Choroid plexus epithelial cell (primary cell): ENCODE measurements at places on chromosomes 11 and 22.

GRCh38 chr11:24885580-24886173 lies 388.8 kb downstream of the LUZP2 start:
- no peak for DNase-seq

DNA sequence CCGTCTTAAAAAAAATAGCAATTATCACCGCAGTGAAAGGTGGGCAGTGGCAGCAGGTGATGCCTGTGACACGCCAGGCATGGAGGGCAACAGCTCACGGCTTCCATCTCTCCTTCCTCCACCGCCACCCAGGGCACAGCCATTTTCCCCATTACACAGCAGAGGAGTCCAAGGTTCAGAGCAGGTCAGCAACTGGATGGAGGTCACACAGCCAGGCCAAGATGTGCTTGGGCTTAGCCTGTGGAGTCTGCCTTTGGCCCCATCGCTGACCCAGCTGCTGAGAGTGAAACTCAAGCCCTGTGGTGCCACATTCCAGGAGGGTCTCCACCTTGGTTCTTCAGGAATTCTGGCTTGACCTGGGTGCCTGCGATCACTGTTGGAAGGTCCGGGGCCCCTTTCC lies 411.1 kb downstream of the SHANK2 start:
- DNase-seq: no peak

- no peak for DNase-seq
Measured at GRCh38 chr11:93655581-93656255, 5.8 kb upstream of the CEP295 start.

DNA sequence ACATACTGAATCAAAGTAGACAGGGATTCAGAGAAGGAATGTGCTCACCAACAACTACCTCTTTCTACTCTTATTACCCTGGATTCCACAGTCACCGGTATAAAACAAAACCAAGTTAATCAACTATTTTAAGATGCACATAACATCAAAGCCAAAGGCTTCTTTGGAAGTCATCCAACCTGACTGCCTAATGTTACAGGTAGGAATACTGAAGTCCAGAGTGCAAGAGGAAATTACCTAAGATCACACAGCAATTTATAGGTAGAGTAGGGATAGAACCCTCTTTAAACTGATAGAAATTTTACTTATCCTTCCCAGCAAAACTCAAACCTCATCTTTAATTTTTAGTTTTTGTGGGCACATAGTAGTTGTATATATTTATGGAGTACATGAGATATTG lies 76.3 kb downstream of the PAK1 start:
- no peak for DNase-seq

- peak; percentile 71 for DNase-seq
Measured at GRCh38 chr11:66951927-66952337, 6.3 kb downstream of the PC start.

GRCh38 chr11:60836866-60837515 lies 4.9 kb upstream of the CCDC86 start:
- DNase-seq: no peak

DNA sequence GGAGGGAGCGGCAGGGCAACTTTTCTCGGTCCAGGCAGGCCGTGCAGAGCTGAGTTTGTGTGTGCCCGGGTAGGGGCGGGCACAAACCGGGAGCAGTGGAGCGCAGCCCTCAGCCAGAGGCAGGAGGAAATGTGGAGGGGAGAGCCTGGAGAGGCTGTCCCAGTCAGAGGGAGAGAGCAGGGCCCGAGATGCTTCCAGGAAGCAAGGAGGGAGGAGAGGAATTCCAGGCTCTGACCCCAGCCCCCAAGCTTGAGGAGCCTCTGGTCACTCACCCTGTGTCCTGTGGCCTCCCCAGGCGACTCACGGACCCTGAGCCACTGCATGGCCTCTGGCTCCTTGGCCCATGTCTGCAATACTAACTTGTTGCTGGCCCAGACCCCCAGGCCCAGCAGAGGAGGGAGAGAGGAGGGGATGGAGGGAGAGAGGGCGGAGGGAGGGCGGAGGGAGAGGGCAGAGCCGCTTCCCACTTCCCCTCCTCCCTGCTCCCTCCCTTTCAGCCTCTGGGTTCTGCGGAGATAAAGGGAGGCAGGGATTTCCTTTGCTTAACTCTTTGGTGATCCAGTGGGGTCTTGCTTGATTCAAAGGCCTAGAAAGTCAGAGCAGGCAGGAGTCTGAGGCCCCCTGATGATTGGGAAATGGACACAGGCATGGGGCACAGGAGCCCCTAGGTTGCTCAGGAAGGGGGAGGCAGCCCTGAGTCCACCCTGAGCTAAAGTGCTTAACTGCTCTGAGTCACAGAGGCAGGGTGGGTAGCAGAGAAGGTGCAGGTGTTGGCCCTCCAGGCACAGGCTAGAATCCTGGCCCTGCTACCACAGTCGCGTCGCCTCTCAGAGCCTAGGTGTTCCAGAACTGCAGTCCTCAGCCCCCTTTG lies at the start of gene C1QTNF6:
Gene C1QTNF6 (minus strand): TSS at position 357 of the 871 bp plus-strand sequence. CDS start 34 bp downstream, at position 323.
- no peak for DNase-seq

- no peak for DNase-seq
Measured at GRCh38 chr11:67387069-67387468, 4.7 kb upstream of the RAD9A start.

DNA sequence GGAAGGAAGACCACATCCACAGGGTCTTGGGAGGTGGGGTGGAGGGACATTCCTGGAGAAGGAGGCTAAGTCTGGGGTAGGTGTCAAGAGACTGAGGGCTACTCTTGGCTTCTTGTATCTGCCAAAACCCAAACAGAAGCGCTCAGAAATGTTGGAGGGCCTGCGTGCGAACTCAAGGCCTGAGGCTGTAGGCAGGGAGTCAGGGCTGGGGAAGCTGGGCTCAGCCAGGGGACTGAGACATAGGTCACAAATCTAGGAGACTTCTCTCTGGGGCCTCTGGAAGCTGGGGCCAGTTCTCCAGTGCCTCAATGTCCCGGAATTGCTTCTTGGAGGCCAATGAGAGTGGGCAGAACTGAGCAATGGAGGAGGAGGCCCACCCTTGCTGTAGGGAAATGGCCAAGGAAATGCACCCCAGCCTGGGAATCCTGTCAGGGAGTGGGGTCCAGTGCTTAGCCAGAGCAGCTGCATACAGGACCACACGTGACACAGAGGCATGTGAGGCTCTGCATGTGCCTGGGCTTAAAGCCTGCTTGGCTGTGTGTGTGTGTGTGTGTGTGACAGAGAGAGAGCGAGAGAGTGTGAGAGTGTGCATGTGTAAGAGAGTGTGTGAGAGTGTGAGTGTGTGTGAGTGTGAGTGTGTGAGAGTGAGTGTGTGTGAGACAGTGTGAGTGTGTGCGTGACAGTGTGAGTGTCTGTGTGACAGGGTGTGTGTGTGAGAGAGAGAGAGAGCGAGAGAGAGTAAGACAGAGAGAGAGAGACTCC lies 141.3 kb downstream of the ST3GAL4 start:
- no peak for DNase-seq

- no peak for DNase-seq
Measured at GRCh38 chr11:47981667-47982404, 1.5 kb downstream of the PTPRJ start.

- DNase-seq: peak; percentile 53
Measured at GRCh38 chr11:128182844-128183243, 404.5 kb downstream of the ETS1 start.

DNA sequence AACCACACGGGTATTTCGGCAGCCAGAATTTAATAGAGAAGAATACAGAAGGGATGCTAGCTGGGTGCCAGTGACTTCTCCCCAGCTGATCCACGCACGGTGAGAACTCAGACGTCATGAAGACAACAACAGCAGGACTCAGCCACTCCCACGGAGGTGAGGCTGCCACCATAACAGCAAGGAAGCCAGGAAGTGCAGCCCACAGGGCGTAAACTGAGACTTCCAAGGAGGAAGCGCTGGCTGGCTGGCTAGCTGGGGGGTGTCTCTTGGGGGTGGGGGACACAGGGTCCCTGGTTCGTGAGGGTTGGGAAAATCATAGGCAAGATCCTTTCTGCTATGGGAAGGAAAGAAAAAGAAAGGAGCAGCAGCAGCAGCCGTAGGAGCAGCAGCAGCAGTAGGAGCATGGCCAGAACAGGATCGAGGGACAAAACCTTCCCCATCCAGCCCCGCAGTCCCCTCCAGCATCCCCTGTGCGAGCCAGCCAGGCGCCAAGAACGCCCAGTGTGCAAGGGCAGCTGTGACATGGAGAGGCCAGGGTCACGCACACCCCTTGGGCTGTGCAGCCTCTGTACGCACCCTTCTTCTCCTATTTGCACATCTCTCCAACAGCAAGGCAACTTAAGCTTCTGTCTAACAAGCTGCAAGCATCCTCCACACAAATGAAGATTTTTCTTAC lies 49.6 kb upstream of the SHANK2 start:
- DNase-seq: peak; percentile 3

DNA sequence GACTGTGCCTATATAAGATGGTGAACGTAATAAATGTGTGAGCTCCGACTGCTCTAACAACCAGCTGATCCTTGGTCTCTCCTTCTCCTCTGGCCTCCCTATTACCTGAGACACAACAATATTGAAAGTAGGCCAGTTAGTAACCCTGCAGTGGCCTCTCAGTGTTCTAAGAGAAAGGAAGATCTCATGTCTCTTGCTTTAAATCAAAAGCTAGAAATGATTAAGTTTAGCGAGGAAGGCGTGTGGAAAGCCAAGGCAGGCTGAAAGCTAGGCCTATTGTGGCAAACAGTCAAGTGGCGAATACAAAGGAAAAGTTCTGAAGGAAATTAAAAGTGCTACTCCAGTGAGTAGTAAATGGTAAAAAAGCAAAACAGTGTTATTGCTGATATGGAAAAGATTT lies 39.5 kb downstream of the HIPK3 start:
- DNase-seq: no peak

DNA sequence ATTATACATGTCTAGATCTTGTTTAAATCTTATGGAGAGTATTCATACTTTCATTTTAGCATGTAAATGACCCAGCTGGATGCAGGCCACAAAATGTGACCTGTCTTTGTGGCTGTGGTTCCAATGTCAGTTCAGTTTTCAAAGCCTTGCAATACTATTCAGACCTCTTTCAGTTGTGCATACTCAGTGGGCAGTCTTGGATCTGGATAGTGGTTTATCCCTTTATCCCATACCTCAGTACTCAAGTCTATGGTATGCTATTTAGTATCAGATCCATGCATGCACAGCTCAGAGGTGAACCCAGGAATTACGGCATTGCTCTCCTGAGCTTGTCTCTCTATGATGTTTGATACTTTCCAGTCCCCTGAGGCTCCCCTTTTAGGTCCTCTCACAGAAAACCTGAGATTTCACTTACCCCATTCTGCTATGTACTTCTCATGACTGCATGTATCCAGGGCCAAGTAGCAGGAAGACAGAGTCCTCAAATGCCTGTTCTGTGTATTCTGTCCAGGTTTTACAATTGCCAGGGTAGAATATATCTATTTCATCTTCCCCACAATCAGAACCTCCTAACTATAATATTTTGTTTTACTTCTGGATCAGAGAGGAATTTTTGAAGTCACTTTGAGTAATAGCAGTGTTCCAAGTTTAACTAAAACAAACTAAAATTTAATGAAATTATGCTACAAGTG lies 6.9 kb upstream of the P4HA3 start:
- peak; percentile 69 for DNase-seq

GRCh38 chr11:16763746-16764145 lies 25.3 kb downstream of the C11orf58 start:
- DNase-seq: no peak

- peak; percentile 67 for DNase-seq
Measured at GRCh38 chr11:28619846-28620540, 511.8 kb downstream of the METTL15 start.

DNA sequence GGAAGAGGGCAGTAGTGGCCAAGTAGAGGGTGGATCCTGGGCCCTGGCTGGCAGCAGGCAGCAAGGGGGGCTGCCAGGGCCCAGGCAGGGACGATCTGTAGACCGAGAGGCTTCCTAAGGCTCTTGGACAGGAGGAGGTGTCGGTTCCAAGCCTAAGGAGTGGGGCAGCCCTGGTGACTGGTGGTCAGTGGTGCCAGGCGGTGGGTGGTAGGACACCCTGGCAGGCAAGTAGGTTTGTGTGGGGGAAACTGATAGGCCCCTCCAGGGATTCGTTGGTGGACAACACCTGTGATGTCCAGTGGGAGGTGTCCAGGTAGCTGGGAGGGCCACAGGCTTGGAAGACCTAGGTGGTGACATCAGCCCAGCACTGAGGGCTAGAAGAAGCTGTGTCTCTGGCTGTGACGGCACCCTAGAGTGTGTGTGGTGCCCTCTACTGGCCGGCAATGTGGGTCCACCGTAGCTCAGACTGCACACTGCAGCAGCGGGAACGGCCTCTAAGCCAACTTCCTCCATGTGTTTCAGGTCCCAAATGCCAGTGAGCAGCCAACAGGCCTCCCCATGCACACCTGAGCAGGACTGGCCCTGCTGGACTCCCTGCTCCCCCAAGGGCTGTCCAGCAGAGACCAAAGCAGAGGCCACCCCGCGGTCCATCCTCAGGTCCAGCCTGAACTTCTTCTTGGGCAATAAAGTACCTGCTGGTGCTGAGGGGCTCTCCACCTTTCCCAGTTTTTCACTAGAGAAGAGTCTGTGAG lies 9.4 kb upstream of the SAMM50 start:
- peak; percentile 79 for DNase-seq

DNA sequence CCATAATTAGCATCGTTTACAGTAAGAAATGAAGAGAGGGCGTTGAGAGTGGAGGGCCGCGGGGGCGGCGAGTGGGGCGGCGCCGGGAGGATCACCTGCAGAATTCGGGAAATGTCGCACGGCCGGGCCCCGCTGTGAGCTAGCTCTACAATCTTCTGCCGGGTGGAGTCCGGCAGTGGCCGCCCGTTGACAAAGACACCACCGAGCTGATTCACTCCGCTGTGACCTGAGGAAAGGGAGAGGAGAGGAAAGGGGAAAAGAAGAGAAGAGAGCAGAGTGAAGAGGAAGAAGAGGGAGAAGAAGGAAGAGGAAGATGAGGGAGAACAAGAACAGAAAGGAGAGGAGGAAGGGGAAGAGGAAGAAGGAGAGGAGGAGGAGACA lies 8.5 kb downstream of the PAX6 start:
- no peak for DNase-seq

GRCh38 chr11:3015796-3016195 lies 23.7 kb upstream of the NAP1L4 start:
- peak; percentile 45 for DNase-seq

DNA sequence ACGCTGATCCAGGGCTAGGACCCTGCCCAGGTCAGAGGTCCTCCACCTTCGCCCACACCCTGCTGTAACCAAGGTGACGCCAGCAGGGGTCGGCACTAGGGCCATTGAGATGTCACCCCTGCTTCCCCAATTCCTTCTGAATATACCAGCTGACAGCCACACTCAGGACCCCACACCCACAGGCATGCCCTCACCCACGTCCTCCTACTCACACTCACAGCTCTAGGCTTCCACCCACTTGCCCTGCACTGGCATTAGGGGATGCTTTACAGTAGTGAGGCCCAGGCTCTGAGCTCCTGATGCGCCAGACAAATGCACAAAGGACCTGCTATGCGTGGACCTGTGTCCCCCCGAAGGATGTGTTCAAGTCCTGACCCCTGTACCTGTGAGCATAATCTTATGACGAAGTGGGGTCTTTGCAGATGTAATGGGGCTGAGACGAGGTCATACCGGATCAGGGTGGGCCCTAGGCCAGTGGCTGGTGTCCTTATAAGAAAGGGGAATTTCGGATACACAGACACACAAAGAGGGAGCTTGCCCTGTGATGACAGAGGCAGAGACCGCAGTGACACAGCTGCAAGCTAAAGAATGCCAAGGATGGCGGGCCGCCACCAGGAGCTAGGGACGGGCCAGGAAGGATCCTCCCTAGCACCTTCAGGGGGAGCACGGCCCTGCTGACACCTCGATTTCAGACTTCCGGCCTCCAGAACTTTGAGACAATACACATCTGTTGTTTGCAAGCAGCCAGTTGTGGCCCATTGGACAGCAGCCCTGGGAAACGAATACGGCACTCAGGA lies 11.2 kb downstream of the WNT11 start:
- DNase-seq: no peak

- DNase-seq: no peak
Measured at GRCh38 chr11:84795698-84796097, 831.4 kb downstream of the DLG2 start.
